HFF-Myc (cell line): ENCODE measurements at places on chromosomes 5 and 9.

- DNase-seq = no peak
These were observed 88.3 kb downstream of the ANKRD33B start for GRCh38 chr5:10652151-10652550.

- no peak for DNase-seq
These were observed 184.6 kb upstream of the DMAC1 start for GRCh38 chr9:7984203-7984602.

GRCh38 chr9:27329291-27329690 is 32.3 kb upstream of the EQTN start:
- no peak for DNase-seq

- no peak for DNase-seq
These were observed 16.6 kb downstream of the TUT7 start for GRCh38 chr9:86337469-86338108.

DNA sequence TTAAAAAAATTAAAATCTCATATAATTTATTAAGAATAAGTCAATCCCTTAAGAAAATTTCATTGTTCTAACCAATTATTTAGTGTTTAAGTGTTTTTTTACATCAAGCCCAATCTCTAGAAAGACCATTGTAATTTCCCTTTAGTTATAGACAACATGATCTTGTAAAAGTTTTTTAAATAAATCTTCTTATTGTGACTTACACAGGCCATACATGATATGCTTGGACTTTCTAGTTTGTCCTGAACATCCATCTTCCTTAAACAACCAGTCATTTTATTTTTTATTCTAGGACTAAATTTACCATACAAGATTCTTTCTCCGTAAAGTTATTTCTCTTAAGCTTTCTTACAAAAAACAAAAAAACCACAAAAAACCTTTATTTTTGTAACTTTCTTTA is 126.5 kb upstream of the MAST4 start:
- DNase-seq = no peak

- no peak for DNase-seq
These were observed 32.6 kb upstream of the ACO1 start for GRCh38 chr9:32351845-32352244.

- DNase-seq = no peak
These were observed 134.4 kb downstream of the ERCC6L2 start for GRCh38 chr9:96009690-96010472.

DNA sequence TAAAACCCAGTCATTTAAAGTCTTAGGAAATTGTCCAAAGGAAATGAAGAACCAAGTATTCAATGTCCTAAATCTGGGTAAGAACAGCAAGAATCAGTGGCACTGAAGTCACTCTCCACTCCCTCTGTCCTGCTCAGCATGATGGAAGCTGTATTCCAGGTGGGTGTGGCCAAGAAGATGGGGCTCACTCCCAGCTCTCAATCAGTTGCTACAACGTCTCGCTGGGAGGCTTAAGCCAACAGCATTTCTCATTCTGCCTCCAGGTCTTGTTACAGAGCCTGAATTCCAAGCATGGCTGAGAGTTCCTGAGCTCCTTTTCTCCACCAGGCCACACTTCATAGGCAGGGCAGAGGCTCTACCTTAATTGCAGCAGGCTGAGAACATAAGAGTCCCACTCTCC is 41.2 kb upstream of the TRIO start:
- no peak for DNase-seq

DNA sequence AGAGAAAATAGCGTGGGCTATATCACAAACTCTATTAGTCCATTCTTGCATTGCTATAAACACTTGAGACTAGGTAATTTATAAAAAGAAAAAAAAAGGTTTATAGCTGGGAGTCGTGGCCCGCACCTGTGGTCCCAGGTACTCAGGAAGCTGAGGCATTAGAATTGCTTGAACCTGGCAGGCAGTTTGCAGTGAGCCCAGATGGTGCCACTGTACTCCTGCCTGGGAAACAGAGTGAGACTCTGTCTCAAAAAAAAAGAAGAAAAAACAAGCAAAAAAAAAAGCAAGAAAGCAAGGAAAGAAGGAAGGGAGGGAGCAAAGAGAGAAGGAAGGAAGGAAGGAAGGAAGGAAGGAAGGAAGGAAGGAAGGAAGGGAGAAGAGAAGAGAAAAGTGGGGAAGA is 904.2 kb upstream of the EDIL3 start:
- no peak for DNase-seq

DNA sequence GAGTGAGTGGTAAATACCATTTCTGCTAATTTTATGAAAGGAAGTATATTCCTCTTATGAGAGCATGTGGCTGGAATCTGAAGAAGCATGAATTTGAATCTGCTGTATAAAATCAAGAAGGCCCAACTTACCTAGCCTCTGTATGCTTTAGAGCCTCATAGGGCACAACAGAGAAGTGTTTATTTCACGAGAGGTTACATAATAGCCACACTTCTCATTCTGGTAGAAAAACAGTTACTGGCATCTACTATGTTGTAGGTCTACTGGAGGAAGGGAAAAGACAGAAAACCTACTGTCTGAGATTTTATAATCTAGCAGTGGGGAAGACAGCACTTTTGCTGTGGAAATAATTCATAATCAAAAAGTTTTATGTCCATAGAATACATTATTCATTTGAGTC is 172.6 kb upstream of the ZNF608 start:
- DNase-seq = no peak

- no peak for DNase-seq
These were observed 64.8 kb upstream of the FGF10 start for GRCh38 chr5:44454002-44454401.

DNA sequence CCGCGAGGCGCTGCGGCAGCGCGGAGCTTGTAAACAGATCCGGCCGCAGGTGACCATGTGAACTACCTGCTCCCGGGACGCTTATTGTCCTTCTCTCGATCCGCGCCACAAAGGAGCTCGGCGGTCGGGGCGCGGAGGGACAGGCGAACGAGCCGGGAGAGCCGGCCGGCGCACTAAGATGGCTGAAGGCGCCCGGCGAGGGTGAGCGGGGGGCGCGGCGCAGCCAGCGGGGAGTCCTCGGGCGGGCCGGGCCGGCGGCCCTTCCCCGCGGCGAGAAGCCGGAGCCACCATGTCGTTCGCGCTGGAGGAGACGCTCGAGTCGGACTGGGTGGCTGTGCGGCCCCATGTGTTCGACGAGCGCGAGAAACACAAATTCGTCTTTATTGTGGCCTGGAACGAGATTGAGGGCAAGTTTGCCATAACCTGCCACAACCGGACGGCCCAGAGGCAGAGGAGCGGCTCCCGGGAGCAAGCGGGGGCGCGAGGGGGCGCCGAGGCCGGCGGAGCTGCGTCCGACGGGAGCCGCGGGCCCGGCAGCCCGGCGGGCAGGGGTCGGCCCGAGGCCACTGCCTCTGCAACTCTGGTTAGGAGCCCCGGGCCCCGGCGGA is 535 bp downstream of the JMY start:
- no peak for DNase-seq

DNA sequence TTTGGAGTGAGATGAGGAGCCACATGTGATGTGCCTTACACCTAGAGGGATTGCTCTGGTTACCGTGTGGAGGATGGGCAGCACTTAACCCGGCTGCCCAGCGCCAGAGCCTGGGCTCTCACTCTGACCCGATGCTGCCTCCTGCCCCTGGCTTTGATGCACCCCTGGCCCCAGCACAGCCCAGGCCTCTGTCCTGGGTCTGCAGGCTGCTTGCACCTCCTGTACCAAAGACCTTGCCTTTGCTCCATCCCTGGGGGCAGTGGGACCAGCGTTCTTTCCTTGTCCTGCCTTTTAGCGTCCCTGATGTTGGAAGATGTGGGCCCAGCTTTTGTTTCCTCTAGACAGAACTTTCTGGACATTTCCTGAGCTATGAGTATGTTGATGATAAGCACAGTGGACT is 40.4 kb downstream of the FGF18 start:
- no peak for DNase-seq

DNA sequence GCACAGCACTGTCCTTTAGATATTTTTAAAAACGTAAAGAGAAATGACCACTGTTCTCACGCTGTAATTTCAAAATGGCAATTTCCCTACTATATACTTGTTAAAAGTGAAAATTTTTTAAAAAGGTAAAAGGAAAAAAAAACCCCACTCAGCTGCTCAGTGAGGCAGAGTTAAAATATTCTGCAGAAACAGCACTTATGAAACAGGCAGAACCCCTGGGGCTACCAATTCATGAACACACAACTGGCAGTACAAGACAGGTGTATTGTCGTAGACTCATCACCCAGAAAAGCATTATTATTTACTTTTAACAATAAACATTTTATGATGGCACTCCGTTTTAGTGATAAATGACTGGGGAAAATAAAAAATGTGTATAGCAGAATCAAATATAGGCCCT is 1.5 kb upstream of the RASGRF2 start:
- no peak for DNase-seq

DNA sequence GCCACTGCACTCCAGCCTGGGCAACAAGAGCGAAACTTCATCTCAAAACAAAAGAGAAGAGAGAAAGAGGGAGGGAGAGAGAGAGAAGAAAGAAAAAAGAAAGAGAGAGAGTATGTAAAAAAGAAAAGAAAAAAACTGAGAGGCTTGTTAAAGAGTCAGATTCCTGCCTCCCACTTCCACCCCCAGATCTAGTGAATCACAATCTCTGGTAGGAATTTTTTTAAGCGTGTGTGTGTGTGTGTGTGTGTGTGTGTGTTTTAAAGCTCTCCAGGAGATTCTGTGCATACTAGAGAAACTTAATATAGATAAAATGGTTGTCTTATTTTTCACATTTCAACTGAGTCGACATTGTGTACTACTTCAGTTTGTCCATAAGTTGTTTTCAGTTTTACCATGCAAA is 32.0 kb downstream of the SAR1B start:
- DNase-seq = no peak

DNA sequence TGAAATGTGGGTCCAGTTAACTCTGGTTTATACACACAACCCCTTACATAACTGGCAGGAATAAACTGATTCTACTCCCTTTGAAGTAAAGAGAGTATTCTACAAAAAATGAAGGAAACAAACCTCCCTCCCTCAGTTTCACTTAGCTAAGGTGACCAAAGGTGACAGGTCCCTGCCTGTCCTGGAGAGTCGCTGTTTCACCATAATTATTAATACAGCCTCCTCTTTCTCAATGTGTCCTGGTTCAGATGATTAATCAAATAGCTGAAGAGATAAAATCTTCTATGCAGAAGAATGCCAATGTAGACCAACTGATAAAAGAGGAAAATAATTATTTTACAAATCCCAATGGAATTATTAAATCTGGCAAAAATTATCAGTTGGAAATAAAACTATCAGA is 163.7 kb upstream of the GNA14 start:
- DNase-seq = no peak

- no peak for DNase-seq
These were observed 6.8 kb downstream of the RALGDS start for GRCh38 chr9:133113949-133114885.

DNA sequence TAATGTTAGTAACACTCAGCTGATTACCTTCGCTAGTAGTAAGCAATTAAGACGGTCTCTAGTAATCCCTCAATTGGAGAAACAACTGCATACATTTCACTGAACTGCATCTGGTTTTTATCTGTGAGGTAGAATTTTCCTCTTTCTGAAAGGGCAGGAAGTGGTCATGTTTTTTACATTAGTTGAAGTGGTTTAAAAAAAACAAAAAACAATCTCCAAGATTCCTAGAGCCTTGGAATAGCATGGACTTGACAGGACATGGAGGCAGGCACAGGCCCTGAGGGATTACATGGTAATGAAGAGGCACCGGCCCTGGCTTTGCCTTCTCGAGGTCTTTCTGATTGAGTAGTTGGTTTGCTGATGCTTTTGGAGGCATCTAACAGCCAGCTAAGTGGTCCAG is 25.8 kb downstream of the THBS4 start:
- DNase-seq = no peak

DNA sequence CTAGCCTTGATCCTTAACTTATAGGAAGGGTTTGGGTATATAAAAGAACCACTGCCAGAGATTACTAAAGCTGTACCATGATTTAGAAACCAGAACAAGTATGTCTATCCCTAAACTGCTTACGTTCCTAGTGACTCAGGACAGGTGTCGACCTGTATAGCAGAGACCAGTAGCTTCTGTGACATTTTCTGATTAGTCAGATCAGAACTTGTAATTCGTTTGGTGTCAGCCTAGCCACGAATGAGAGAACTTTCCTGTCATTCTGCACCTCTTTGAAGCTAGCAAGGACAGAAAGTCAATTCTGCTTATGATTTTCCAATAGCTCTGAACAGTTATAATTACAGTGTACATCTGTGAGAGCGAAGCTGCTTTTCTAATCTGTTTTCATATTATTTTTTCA is 39.5 kb downstream of the PRKACG start:
- no peak for DNase-seq

GRCh38 chr9:91894536-91894935 is 55.5 kb downstream of the ROR2 start:
- DNase-seq = no peak

DNA sequence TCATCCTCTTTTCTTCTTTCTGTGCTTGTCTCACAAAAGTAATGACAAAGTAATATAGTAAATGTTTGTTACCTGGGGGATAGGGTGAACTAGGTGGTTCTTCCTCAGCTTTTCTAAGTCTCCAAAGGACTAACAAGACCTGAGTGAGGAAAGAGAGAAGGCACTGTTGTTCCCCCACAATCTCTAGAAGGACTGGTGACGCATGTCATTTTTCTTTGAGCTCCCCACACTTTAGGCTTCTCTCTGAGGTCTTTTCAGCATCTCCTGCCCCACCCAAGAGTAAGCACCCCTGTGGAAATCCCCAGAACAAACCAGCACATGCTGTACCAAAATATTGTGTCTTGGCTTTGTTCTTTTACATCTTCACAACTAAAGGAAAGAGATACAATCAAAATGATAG is 2.4 kb upstream of the IL7R start:
- DNase-seq = no peak

DNA sequence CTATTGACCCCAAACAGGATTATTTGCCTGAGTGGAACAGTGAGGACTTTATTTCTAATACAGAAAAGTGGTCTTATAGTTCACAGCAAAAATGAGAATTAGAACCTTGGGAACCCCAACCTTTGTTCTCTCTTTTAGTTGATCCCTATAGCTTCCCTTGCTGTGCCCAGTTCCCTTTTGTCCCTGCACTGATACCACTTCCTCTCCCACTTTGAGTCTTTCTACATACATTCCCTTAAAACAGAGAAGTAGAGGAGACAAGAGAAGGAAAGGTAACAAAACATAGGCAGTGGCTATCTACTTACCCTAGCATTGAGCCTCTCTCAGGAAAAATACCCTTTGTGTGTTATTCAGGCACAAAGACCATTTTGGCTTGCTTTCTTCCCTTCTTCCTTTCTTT is 246.4 kb downstream of the FAM114A2 start:
- no peak for DNase-seq

DNA sequence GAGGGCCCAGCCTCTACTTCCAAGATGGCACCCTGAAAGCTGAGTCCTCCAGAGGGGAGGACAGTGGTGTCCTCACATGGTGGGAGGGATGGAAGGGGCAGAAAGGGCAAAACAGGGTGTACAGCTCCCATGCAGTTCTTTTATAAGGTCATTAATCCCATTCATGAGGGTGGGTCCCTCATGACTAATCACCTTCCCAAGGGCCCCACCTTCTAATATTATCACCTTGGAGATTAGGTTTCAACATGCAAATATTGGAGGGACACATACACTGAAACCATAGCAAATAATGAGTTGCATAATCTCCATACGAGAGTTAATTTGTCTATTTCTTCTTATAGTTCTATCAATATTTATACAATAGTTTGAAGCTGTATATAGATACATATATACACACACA is 5.8 kb upstream of the ZBTB43 start:
- no peak for DNase-seq

GRCh38 chr5:160087199-160087598 is 32.1 kb downstream of the PWWP2A start:
- no peak for DNase-seq

GRCh38 chr5:18563853-18564252 is 929.6 kb downstream of the TAF11L14 start:
- no peak for DNase-seq

- DNase-seq = no peak
These were observed 192.0 kb downstream of the AP3B1 start for GRCh38 chr5:78102500-78102899.
